ENCODE measurements at places on chromosomes 4 and X. TPM values are rescaled to one million over a fixed set of nuclear protein-coding genes. Genes with fewer than 3 reads are reported as not detected.

Gene MAGEC2
- polyA plus RNA-seq, result not detected

Gene SPP1
- 1.4 TPM for polyA plus RNA-seq

Gene TCEAL7
- polyA plus RNA-seq, result 0.08 TPM

Gene CT45A3
- not detected for polyA plus RNA-seq

Gene FOXR2
- not detected for polyA plus RNA-seq

Gene TRPC5OS
- not detected for polyA plus RNA-seq

Gene FGG
- 0.17 TPM for polyA plus RNA-seq

Gene PCDH19
- not detected for polyA plus RNA-seq

Gene ATP2B3
- not detected for polyA plus RNA-seq

Gene BLTP1
- 28.9 TPM for polyA plus RNA-seq

Gene IL3RA
- not detected for polyA plus RNA-seq

Gene TBX22
- polyA plus RNA-seq, result not detected

Gene UBQLN2
- 20.1 TPM for polyA plus RNA-seq

DNA sequence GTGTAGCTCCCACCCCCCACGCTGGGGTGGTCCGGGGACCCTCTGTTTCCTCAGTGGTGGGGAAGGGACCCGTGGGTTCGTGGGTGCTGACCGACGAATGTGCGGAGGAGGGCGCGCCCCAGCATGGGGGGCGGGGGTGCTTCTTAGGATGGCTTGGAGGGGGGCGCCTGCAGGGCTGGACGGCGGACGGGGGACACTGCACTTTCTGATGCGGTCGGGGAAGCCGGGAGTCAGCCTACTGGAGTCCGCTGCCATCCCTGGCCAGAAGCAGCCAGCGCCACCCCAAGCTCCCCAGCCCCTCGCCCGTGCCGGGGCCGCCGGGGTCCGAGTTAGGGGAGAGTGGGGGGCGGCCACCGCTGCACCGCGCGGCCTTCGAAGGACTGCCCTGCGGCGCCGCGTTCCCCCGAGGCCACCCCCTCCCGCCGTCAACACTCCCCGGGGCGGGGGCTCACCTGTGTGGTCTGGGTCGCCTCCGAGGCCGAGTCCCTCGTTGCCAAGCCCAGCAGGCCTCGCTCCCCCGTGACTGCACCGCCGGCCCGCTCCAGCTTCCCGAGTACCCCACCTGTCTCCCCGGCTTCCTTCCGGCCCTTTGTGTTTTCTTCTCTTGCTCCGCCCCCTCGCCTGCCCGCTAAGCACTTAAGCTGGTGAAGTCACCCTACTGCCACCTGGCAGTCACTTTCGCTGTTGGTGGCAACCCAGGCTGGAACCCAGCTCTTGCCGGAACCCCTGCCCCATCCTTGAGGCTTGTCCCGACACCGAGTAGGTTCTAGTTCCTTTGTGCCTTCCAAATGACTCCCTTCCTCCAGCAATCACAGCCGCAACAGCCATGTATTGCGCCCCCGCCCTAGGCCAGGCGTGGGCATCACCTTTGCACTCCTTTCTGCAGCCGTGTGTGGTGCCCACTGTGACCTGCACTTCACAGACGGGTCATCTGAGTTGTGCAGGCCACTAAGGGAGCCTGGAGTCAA, at the start of gene OCIAD2:
TSS of gene OCIAD2 (minus strand) at position 569 of the 968 bp plus-strand sequence. CDS start 2,225 bp downstream, outside the sequence.
- peaks cover 18% of the 10 kb centered on the region for H3K36me3 ChIP-seq
- DNase-seq, result no peak
- H3K4me1 ChIP-seq, result peaks cover 58% of the 10 kb centered on the region
- peak within 1 kb of the TSS; percentile 88 for H3K4me3 ChIP-seq

GRCh38 chrX:9148615-9149399, 114.9 kb upstream of the FAM9B start:
- H3K27ac ChIP-seq, result peak overlapping the region; percentile 53
- peaks cover 13% of the 10 kb centered on the region for H3K4me1 ChIP-seq
- H3K36me3 ChIP-seq, result no peaks in the 10 kb centered on the region
- H3K27me3 ChIP-seq, result no peaks in the 10 kb centered on the region

- H3K27ac ChIP-seq, result no peak overlapping the region
- no peaks in the 10 kb centered on the region for H3K36me3 ChIP-seq
- no peaks in the 10 kb centered on the region for H3K27me3 ChIP-seq
- no peaks in the 10 kb centered on the region for H3K4me1 ChIP-seq
- H3K4me3 ChIP-seq, result no peak overlapping the region
- no peak for DNase-seq
Measured at GRCh38 chr4:148961526-148961925, 519.3 kb upstream of the NR3C2 start.

GRCh38 chr4:176790398-176790797, 2.3 kb downstream of the VEGFC start:
- H3K27ac ChIP-seq, result peak overlapping the region; percentile 67
- H3K4me3 ChIP-seq, result peak overlapping the region; percentile 83
- H3K27me3 ChIP-seq, result no peaks in the 10 kb centered on the region
- H3K4me1 ChIP-seq, result peaks cover 40% of the 10 kb centered on the region
- DNase-seq, result no peak

DNA sequence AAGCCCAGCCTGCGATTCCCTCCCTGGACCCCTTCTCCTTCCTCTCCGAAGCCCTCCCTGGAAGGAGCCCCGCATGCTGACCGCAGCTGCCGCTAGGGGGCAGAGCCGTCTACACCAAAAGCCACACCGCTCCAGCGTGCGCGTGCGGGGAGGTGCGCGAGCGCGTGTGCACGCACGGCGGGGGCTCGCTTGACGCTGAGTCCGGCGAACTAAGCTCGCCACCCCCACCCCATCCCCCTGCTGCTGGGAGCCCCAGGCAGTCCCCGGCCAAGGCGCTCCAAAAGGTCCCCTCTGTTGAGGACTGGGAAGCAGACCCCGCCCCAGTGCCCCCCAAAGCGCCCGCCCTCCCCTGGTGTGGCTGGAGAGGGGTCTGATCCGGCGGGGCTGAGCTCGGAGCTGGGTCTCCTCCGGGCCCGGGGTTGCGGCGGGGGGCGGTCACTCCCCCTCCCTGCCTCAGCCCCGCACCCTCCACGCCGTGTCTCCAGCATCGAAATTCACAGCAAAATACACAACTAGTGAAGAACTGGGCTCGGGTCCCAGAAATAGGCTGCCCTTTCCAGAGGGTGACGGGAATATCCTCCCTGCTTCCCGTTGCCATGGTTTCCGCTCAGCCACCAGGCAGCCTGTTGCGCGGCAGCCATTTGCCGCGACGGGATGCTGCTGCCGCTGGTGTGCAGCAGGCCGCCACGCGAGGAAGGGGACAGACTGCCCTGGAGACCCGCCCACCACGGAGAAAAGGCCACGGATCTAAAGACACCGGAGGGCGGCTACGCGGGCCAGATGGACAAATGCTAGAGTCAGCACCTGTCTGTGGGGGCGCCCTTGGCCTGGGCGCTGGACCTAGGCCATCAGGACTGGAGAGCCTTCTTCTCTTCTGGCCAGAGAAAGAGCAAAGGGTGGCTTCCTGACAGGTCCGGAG, 11.2 kb upstream of the CCNQ start:
- no peaks in the 10 kb centered on the region for H3K36me3 ChIP-seq
- DNase-seq, result no peak
- no peaks in the 10 kb centered on the region for H3K27me3 ChIP-seq
- no peak overlapping the region for H3K4me3 ChIP-seq

GRCh38 chr4:116358633-116359222, 726.6 kb downstream of the TRAM1L1 start:
- H3K4me1 ChIP-seq, result peaks cover 3% of the 10 kb centered on the region
- H3K4me3 ChIP-seq, result no peak overlapping the region
- H3K27ac ChIP-seq, result no peak overlapping the region
- peak; percentile 78 for DNase-seq

- no peaks in the 10 kb centered on the region for H3K4me1 ChIP-seq
- no peaks in the 10 kb centered on the region for H3K27me3 ChIP-seq
- no peaks in the 10 kb centered on the region for H3K36me3 ChIP-seq
- H3K27ac ChIP-seq, result no peak overlapping the region
Measured at GRCh38 chr4:117434424-117434823, 349.0 kb upstream of the TRAM1L1 start.

GRCh38 chr4:5921981-5922380, 29.1 kb upstream of the CRMP1 start:
- H3K27me3 ChIP-seq, result peaks cover 4% of the 10 kb centered on the region
- H3K4me1 ChIP-seq, result no peaks in the 10 kb centered on the region

DNA sequence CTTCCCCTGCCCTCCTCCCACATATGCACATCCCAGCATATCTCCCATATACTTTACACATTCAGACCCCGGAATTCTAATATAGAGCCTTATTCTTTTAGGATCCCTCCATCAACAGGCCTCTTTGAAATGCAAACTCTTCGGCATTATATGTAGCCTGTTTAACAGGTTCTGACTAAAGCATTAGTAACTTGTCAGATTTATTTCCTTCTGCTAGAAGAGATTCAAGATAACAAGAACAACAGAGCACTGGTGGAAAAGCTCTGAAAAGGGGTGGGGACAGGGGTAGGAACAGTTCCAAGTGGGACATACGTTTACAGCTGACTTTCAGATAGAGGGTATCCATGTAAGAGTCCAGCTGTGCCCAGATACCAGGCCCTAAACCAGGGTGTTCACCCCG, 31.7 kb upstream of the PRPS1 start:
- H3K36me3 ChIP-seq, result no peaks in the 10 kb centered on the region
- no peak overlapping the region for H3K4me3 ChIP-seq
- no peak for DNase-seq

- no peak overlapping the region for H3K4me3 ChIP-seq
- no peak overlapping the region for H3K27ac ChIP-seq
- DNase-seq, result no peak
- no peaks in the 10 kb centered on the region for H3K4me1 ChIP-seq
- no peaks in the 10 kb centered on the region for H3K27me3 ChIP-seq
Measured at GRCh38 chrX:26918631-26919030, 544.5 kb downstream of the PPP4R3C start.

DNA sequence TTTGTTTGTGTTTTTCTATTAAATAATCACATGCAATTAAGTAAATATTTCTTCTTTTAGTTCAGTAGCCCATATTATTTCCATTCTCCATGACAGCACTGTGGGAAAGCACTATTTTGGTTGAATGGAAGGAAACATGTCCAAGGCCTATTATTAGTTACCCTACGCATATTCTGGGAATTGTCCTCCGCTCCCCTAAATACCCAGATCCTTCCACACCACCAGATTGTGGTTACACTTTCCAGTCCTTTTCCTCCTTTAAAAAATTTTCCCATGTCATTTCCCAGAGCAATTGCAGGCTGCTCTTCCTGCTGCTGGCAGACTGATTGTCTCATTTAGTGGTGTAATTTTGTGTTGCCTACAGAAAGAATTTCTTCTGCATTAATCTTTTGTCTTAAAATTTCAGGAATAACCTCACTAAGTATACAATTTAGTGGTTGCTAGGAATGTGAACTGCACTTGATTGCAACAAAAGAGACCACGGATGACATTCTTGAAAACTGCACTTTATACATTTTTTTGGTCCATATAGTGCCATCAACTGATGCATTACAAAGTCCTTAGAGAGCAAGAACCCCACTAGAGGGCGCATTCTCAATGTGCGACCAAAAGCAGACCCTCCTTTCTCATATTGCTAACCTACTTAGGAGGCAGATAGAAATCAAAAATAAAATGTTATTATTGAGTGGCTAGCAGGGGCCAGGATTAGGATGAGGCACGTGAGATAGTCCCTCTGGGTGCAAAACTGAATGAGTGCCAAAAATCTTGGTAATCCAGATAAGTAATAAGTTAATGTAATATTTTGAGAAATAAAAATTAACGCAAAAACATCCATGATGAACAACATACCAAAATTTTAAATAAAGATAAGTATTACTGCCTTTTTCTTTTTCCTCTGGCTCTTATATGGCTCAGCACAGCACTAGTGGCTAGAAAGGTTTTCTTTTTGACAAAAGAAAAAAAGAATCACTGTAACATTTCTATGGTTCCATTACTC, 98.8 kb upstream of the IQCM start:
- no peak for DNase-seq
- no peaks in the 10 kb centered on the region for H3K36me3 ChIP-seq

- no peak overlapping the region for H3K4me3 ChIP-seq
- DNase-seq, result no peak
- H3K27ac ChIP-seq, result no peak overlapping the region
- no peaks in the 10 kb centered on the region for H3K4me1 ChIP-seq
- H3K36me3 ChIP-seq, result no peaks in the 10 kb centered on the region
Measured at GRCh38 chr4:5018603-5019002, 655 bp downstream of the CYTL1 start.

DNA sequence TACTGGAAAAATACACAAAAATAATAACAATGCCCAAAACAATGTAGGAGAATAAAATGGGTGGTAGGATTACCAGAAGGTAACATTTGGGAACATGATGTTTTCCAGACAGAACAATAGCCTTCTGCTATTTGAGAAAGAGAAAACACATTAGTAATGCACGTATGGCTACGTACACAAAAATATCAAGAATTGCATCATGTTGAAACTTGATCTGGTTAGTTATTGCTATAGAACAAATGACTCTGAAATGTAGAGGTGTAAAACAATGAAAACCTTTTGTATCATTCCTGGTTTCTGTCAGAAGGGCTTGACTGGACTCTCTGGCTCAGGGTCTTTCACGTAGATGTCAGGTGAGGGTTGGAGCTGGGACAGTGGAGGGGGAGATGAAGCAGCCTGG, 1040.0 kb downstream of the FAT4 start:
- no peaks in the 10 kb centered on the region for H3K4me1 ChIP-seq
- H3K27me3 ChIP-seq, result no peaks in the 10 kb centered on the region
- H3K27ac ChIP-seq, result no peak overlapping the region
- H3K36me3 ChIP-seq, result no peaks in the 10 kb centered on the region
- no peak overlapping the region for H3K4me3 ChIP-seq

GRCh38 chr4:113040793-113041192, 8.7 kb upstream of the ANK2 start:
- H3K36me3 ChIP-seq, result no peaks in the 10 kb centered on the region
- H3K4me3 ChIP-seq, result no peak overlapping the region
- H3K4me1 ChIP-seq, result no peaks in the 10 kb centered on the region
- no peak overlapping the region for H3K27ac ChIP-seq
- no peaks in the 10 kb centered on the region for H3K27me3 ChIP-seq
- no peak for DNase-seq

- H3K27me3 ChIP-seq, result no peaks in the 10 kb centered on the region
- H3K4me3 ChIP-seq, result no peak overlapping the region
- H3K27ac ChIP-seq, result no peak overlapping the region
- H3K36me3 ChIP-seq, result no peaks in the 10 kb centered on the region
Measured at GRCh38 chr4:179709961-179710624, 2267.9 kb upstream of the AGA start.

- DNase-seq, result no peak
- no peaks in the 10 kb centered on the region for H3K36me3 ChIP-seq
- H3K4me3 ChIP-seq, result no peak overlapping the region
- H3K27me3 ChIP-seq, result no peaks in the 10 kb centered on the region
- H3K27ac ChIP-seq, result no peak overlapping the region
Measured at GRCh38 chr4:179747218-179747910, 2305.1 kb upstream of the AGA start.

DNA sequence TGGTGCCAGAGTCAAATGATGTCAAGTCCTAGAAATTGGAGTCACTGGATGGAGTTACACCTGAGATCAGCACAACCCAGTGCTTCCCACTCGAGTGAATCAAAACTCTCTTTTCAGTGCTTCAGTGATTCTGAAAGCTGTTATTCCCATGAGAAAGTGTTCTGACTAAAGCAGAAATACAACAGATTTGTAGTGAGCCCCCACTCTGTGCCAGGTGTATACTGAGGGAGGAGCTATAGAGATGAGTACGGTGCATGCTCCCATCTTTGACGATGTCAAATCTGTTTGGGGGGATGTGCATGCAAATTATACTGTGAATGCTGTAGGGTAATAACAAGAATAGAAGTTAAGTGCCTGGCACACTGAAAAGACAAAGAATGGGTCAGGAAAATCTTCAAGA, 330.2 kb downstream of the HS3ST1 start:
- DNase-seq, result no peak
- H3K4me3 ChIP-seq, result no peak overlapping the region
- no peaks in the 10 kb centered on the region for H3K27me3 ChIP-seq
- no peak overlapping the region for H3K27ac ChIP-seq
- no peaks in the 10 kb centered on the region for H3K36me3 ChIP-seq
